Mesenteric fat pad (tissue), 1 donor: ENCODE measurements at places on chromosomes 12 and 14.

DNA sequence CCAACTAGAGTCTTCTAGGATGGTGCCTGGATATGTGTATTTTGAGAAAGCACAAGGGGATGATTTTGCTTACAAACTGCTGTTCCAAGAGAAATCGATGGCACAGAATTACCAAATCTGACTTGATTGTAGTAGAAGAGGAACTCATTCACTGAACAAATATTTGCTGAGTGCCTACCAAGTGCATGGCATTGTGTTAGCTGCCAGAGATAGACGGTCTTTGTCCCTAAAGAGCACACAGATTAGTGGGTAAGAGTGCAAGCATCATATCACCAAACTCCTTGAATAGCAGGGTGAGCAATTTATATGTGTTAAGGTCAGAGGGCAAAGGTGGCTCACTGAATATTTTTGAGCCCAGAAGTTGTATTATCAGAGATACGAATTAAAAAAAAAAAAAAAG lies 3.5 kb upstream of the FOXN3 start:
- DNase-seq: no peak

- no peak for DNase-seq
Observed at GRCh38 chr12:15222219-15222618, 1.0 kb upstream of the RERG start.

GRCh38 chr14:68182492-68182891 lies 362.9 kb downstream of the RAD51B start:
- no peak for DNase-seq

GRCh38 chr14:59463787-59464485 lies 1.2 kb downstream of the GPR135 start:
- DNase-seq: no peak

- DNase-seq: no peak
Observed at GRCh38 chr14:105900398-105901160, 374.2 kb downstream of the TMEM121 start.

- peak; percentile 89 for DNase-seq
Observed at GRCh38 chr14:68704736-68705720, 87.8 kb downstream of the ZFP36L1 start.

DNA sequence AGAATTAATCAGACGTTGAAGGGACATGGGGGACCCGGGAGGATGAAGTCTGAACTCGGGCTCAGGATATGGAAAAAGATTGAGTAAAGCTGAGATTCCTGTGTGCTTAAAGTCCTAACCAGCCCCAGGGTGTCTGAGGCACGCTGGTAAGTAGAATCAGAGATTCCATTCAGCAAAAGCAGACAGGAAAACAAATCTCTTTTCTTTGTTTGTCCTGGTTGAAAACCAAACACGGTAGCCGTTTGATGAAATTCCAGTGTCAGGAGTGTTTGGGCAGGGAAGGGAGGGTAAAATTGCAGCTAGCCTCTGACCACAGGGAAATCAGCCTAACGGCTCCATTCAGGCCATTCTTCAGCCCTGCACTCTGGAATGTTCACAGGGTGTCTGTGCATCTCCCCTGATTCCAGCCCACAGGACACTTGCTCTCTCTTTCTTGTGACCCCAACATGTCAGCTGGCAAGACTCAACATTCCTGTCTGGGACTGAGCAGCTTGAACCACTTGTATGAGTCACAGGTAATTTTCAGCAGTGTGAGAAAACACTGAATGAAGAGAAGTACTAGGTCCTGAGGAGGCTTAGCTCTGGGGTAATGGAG lies 31.0 kb downstream of the NINJ2 start:
- no peak for DNase-seq

DNA sequence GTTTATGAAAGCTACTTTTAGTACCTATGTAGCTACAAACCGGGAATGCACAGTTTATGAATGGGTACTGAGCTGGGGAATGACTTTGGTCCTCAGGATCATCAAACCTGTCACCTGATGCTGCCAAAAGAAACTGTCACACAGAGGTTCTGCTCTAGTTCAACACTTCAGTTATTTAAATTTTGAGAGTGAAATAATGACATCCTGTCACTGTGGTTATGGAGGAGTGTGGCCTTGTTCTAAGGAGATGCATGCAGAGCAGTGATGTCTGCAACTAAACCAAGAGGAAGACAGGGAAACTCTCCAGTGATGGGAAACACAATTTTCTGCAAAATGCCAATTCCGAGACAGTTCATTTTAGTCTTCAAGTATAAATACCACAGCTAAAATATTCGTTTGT lies 4.8 kb upstream of the AEBP2 start:
- no peak for DNase-seq

- DNase-seq: peak; percentile 94
Observed at GRCh38 chr14:58199726-58200479, at the start of gene ACTR10. Gene ACTR10, plus strand, starts transcription at chr14:58200149. Its CDS starts 69 bp downstream, at chr14:58200218.

- DNase-seq: no peak
Observed at GRCh38 chr12:89636052-89636775, 72.4 kb downstream of the ATP2B1 start.

GRCh38 chr14:54691525-54692283 lies 124.8 kb downstream of the SAMD4A start:
- no peak for DNase-seq

- no peak for DNase-seq
Observed at GRCh38 chr12:119266963-119267362, 67.6 kb upstream of the CCDC60 start.

- DNase-seq: no peak
Observed at GRCh38 chr12:113276946-113277500, 55.8 kb downstream of the TPCN1 start.

GRCh38 chr14:100967930-100968329 lies 64.4 kb upstream of the RTL1 start:
- DNase-seq: no peak

DNA sequence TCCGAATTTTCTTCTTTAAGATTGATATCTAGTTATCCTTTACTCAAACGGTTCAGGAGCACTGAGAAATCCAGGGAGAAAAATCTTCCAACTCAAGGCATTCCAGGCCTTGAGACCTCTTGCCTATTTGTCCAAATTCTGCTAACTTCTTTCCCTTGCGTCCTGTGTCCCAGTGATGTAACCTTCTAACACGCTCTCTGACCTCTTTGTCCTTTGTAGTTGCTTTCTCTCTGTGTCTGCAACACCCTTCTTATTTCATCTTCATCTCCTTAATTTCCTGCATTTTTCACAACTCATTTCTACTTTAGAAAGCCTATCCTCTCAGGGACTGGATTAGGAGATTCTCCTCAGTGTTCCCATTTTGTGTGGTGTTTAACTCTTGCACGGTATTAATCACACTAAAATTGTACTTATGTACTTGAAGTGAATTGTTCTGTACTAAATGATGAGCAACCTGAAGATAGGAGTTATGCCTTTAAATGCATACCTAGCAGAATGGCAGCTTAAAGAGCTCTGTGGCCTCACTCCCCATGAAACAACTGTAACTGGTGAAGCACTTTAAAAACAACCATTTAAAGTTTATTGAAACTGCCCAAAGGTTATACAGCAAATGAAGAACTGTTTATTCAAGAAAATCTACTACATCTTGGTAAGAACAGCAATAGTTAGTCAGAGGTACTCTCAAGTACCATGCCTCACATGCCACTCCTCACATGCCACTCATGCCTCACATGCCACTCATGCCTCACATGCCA lies 7.4 kb upstream of the SNAPC1 start:
- no peak for DNase-seq

- DNase-seq: no peak
Observed at GRCh38 chr14:77198561-77198960, 17.0 kb downstream of the TMEM63C start.

DNA sequence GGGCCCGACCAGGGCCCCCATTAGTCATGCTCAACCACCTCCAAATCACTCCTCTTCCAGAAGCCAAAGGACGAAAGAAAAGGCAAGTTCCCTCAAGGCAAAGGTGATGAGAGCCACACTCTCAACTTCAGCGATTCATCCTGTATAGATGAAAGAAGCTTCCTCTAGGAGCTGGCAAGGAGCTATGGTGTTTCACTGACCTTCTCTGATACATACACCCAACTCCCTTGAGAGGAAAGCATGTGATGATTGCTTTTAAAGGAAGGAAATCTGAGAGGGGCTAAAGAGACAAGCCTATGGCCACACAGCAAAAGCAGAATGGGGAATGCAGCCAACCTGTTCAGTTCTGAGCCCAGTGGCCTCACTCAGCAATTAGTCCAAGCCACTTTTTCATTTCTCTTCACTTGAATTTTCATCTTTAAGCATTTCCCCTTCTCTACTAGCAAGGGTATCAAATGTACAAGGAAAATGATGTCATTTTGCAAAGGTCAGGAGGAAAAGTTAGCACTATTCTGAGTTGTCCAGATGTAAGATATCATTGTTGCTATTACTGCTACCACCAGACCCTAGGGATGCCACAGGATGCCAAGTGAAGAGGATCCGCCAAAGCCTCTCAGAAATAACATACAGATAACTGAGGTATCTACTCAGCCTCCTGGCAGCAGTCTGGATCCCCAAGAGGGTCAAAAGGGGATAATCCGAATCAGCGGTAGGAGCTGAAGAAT lies 82.5 kb downstream of the MAP3K9 start:
- DNase-seq: no peak

DNA sequence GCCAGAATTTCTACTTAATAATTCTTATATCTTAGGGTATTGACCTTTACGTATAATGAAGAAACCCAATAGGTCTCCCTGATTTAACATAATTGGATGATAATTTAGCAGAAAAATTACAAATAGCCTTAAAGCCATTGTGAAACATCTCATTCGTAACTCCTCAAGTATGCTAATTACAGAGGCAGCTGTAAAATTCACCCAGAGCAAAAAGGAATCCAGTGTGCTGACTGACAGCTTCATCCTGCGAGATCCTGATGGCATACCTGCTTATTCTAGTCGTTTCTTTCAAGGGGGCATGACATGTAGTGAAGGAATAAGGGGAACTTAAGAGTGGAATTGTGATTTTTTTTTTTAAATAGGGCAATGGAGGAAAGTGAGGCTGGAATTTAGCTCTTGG lies 291.5 kb downstream of the FUT8 start:
- no peak for DNase-seq

GRCh38 chr12:84763107-84763506 lies 149.5 kb downstream of the SLC6A15 start:
- DNase-seq: no peak

DNA sequence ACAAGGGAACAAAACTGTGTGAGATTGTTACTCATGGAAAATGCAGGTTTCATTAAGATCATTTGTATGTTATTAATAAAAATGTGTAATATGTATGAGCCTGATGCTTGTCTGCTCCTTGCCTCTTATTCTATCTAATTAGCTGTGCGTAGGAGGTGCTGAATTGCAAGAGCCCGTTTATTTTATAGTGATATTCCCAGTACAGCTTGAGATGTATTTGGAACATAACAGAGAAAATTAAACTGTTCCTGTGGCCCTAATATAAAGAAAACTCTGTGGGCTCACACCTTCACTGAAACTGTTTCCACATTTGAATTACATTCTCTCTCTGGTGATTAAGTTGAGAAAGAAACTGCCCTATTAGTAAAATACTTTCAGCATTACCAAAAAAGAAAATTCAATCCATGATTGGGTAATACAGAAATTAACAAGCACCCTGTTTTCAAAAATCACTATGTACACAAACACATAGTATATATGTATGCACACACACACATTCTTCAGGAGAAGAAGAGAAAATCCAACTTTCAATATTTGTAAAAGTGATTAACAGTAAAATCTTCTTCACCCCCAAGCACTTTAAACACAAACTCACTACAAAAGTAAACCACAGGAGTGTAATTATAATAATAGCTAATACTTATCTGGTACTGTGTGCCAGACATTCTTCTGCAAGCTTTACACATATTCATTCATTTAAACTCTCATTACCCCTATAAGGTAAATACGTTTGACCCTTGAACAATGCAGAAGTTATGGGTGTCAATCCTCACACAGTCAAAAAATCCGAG lies 233.2 kb downstream of the PHLDA1 start:
- DNase-seq: no peak

DNA sequence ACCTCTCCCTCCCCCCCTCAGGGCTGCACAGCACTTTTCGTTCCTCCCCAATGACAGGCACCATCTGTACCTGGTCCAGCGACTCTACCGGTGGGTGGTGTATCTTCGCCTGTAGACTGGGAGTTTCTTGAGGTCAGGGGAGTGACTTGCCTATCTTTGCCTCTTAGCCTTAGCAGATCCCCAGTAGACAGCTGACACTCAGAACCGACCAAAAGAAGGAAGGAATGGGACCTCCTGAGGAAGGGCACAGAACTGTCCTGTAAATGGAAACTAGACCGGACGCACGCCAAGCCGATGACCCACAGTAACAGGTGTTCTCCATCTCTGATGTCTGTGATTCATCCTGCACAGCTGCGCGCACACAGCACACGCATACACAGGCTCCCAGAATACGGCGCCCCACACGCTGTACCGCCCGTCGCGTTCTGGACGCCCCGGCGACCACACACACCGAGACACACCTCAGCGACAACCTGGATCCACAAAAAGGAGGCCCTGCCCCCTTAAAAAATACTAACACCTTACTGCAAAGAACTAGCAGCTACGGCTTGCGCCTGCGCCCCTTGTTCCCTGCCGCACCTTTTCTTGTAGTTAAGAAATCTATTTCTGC lies 673 bp upstream of the TTC9 start:
- no peak for DNase-seq

GRCh38 chr12:112112409-112113133 lies 4.0 kb upstream of the NAA25 start:
- peak; percentile 22 for DNase-seq

GRCh38 chr14:52052288-52052943 lies 16.4 kb downstream of the NID2 start:
- no peak for DNase-seq

GRCh38 chr12:65368055-65368454 lies 89.6 kb downstream of the MSRB3 start:
- no peak for DNase-seq

DNA sequence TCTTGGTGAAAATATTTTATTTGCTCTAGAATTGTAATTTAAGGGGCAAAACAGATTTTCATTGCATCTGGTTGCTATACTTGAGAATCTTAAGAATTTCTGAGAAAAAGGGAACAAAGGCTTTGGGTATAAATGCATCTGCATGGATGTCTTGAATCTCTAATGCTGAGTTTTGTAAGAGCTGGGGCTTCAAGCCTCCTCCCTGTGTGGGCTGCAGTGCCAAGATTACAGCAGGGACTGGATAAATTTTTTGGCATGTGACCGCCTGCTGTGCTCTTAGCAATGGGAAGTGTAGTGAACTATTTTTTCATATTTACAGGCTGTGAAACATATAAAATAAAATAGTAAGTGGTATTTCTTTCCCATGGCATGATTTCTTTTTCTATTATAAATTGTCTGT lies 70.0 kb downstream of the SLC38A6 start:
- DNase-seq: no peak

GRCh38 chr14:69519204-69520100 lies 34.9 kb downstream of the PLEKHD1 start:
- peak; percentile 39 for DNase-seq

- no peak for DNase-seq
Observed at GRCh38 chr12:59627582-59627981, 31.8 kb downstream of the SLC16A7 start.

- no peak for DNase-seq
Observed at GRCh38 chr12:13104409-13104808, 942 bp upstream of the GSG1 start.

GRCh38 chr12:33678221-33678964 lies 238.8 kb upstream of the SYT10 start:
- no peak for DNase-seq

- DNase-seq: no peak
Observed at GRCh38 chr14:29518335-29518734, 409.3 kb downstream of the PRKD1 start.
